Activated CD8-positive, alpha-beta memory T cell treated with anti-CD3 and anti-CD28 coated beads for 4 hours (primary cell): ENCODE measurements at places on chromosomes 3 and 15.

DNA sequence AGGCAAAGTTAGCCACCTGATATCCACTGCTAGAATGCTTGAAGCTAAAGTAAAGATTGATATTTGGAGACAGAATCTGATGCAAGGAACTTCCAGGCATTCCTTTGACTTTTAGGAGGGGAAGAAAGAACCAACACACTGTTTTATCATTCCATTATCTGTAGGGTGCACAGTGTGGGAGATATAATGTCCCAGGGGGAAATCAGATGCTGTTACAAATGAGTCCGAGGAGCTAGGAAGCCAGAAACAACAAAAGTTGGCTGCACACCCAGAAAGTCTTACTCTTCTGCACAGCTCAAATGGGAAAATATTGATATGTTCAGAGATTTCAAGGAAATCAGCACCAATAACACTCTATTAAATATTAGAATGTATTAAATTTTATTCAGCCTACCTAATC lies 113.6 kb upstream of the ROBO1 start:
- DNase-seq: no peak

GRCh38 chr3:115843206-115843605 lies 219.9 kb downstream of the GAP43 start:
- no peak for DNase-seq

DNA sequence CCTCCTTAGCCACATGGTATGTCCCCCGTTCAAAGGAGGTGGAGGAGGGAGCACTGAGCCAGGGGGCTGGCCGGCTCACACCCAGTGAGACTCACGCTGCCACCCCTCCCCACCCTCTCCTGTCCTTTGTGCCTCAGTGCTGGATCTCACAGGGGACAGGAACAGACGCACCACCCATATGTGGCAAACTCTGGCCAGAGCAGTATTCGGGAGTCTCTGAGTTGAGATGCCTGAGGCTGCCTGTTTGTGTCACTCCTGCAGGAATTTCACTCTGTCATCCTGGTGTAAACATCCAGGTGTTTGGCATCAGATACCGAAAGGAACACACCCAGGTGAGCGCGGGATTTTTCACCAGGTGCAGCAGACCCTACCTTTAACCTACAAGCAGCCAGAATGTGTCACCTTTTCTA lies 25.7 kb downstream of the RGMA start:
- DNase-seq: no peak

DNA sequence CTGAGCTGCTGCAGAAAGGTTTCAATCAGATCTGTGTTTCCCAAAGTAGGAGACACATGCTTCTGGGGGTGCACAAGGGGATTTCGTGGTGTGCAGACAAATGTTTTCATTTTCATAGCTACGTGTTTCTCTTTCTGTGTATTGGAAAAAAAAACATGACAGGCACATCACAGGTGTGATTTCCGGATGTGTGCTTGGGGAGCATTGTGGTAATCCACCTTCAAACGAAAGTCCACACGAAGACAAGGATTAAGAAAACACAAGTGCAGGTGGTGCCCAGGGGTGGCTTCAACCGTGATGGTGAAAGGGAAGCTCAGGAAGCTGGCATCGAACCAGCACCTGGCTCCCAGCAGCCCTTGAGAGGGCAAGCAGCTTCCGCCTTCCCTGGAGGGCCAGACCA lies 164.6 kb upstream of the LINGO1 start:
- no peak for DNase-seq

DNA sequence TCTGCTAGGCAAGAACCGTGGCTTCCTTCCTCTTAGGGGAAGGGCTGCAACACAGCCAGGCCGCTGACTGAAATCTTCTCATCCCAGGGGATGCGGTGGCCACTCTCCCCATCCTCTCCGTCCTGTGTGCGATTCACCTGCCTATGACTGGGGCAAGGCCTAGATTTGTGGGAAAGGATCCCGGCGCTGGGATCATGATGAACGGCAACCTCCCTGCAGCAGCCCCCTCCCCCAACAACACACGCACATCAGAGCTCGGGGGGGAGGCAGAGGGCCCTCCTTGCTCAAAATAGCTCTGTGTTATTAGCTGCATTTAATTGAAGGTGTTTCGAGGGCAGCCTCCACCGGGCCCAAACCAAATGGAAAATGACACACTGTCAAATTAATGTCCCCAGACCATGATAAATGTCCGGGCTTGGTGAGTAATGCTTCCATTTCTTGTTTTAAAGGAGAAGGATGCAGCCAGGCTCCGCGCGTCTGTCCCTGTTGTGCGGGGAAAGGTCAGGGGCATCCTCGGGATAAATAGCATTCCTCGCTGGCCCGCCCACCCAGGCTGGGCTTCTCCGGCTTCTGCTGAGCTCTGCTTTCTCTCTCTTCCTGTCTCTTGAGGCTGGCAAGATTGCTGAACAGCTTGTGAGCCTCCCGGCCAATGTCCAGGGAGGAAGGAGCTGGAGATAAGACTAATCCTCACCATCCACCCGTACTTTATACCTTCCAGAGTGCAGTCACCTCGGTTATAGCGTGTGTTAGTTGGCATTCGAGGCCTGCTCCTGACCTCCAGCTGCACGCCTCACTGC lies 56.4 kb upstream of the TLE3 start:
- DNase-seq: no peak

- DNase-seq: no peak
These were observed 217.3 kb downstream of the RORA start for GRCh38 chr15:61011576-61012336.

GRCh38 chr15:73957276-73957675 lies 31.0 kb downstream of the LOXL1 start:
- no peak for DNase-seq

DNA sequence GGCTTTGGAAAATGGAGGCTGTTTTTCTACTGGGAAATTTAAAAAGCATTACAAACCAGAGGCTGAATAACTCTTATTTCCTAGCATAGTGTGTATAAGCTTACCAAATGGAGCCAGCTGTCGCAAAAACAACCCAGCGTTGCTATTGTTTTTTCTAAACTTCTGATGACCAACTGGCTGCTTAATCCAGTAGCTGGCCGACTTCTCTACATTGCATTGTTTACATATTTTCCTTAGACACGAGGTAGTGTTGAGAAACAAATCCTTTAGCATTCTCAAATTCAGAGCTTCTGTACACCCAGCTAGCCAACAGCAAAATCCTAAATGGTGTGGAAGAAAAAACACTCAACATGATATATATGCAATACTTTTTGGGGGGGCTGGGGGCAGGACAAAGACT lies 161.0 kb upstream of the ADAMTS9 start:
- DNase-seq: no peak

DNA sequence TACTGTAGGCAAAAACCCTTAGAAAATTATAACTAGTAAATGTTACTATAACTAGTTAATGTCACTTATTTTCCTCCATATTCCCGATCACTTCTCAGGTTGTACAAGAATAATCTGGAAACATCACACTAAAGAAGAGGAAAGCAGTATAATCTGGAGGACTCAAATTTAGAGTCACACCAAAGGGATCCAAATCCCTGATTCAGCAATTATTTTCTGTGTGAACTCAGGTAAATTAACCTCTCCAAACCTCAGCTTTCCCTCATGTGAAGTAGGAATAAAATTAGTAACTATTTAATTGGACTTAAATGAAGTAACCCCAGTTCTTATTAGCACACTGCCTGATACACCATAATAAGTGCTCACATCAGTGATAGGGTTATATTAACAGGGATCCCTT lies 170.1 kb upstream of the NECTIN3 start:
- DNase-seq: no peak
